Central memory CD4-positive, alpha-beta T cell (primary cell): ENCODE measurements at places on chromosomes 2 and 18.

DNA sequence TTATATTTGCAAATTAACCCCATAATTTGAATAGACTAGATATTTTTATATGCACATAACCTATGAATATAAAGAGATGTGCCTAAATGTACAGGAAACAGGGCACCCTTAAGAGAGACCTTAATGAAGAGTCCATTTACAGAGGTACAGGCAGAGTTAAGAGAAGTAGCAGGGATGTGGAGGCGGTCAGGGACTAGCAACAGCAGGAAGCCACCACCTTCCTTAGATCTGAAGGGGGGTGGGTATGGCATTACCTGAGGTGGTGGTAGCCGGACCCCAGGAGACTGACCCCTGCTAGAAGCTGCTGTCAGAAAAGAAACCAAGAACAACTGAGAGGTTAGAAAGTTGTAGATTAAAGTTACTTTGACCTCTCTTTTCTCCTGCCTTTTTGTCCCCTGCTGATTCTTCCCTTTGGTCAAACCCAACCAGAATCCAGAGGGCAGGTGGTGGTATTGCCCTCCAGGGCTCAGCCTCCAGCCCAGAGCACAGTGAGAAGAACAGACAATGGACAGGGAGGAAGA is 24.9 kb upstream of the ATG16L1 start:
- no peak for DNase-seq

DNA sequence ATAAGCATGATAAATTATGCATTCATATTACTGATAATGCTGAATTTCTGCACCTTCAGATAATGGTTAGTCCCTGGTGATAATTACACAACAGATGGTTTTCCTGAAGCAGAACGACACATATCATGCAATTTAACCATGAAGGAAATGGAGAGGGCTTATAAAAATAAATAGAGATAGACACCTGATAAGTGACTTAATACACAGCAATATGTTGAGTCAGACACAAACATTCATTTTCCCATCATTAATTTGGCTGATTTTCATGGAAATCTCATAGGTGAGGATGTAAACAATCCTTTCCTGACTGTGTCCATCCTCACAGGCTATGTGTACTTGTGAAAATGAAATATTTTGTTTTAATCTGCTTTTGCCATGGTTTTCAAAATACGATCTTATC is 36.9 kb upstream of the DSEL start:
- DNase-seq = no peak

- no peak for DNase-seq
These were observed 600.9 kb upstream of the FAM98A start for GRCh38 chr2:34199971-34200370.

GRCh38 chr2:204249437-204249836 is 295.8 kb upstream of the PARD3B start:
- DNase-seq = no peak

GRCh38 chr2:236273126-236273525 is 8.9 kb upstream of the ASB18 start:
- no peak for DNase-seq

GRCh38 chr18:78821396-78821795 is 158.2 kb upstream of the SALL3 start:
- DNase-seq = no peak

DNA sequence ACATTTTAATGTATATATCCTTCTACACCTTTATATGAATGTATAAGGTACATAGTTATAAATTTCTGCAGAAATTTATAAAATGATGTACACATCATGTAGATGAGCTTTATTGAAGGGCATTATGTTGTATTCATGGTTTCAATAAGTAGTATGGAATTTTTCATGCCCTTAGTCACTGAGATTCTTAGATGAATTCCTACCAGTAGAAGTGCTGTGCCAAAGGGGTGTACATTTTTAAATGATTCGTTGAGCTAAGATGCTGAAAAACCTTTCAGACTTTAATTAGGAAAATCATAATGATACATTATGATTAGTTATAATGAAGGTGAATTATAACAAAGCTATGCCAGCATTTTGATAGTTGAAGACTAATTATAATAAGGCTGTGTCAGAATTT is 115.2 kb downstream of the ZNF236 start:
- no peak for DNase-seq

- DNase-seq = no peak
These were observed 170.1 kb upstream of the THUMPD2 start for GRCh38 chr2:39949131-39949530.

DNA sequence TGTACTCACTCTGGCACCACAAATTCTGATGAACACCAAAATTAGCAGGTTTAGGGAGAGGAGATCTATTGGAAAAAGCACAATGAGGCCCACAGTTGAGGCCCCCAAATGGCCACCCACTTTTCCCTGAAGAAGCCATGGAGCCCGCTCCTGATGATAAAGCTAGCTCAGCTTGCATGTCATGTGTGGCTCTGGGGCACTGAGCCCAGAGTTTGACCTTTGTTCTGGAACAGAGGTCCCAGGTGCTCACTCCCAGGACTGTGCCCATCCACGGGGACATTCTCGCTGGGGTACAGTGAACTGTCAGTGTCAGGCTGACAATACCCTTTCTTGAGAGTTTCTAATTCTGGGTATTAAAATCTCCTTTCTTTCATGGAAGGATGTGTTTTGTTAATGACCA is 36.2 kb downstream of the XDH start:
- DNase-seq = no peak

GRCh38 chr2:1502891-1503304 is 89.6 kb downstream of the TPO start:
- no peak for DNase-seq

DNA sequence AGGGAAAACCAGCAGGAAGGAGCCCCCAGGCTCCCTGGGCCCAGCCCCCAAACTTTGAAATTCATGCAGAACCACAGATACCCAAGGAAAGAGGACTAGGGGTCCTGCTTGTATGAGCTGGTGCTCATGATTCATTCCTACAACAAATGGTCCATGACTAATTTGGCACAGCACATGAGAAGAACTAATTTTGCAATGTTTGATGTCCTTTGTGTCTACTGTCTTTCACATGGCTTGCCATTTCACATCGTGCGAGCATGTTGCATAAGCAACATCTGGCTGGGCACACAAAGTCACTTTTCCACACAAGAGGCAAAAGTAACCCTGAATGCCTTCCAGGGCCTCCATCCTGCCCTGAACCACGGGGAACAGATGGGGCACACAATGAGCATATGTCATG is 149.6 kb upstream of the APCDD1 start:
- DNase-seq = no peak

GRCh38 chr2:17790536-17790935 is 25.7 kb upstream of the MSGN1 start:
- DNase-seq = no peak

- no peak for DNase-seq
These were observed 86.3 kb upstream of the NPAS2 start for GRCh38 chr2:100733391-100734187.

- DNase-seq = no peak
These were observed 333.0 kb upstream of the SLC14A2 start for GRCh38 chr18:45282101-45282812.

DNA sequence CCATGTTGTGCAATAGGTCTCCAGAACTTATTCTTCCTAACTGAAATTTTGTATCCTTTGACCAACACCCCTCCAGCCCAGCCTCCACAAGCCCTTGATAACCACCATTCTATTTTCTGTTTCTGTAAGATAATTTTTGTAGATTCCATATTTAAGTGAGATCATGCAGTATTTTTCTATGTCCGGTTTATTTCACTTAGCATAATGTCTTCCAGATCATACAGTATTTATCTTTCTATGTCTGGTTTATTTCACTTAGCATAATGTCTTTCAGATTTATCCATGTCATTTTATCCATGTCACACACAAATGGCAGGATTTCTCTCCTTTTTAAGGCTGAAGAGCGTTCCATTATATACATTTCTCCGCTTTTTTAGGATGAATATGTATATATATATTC is 24.4 kb upstream of the ONECUT2 start:
- DNase-seq = no peak

DNA sequence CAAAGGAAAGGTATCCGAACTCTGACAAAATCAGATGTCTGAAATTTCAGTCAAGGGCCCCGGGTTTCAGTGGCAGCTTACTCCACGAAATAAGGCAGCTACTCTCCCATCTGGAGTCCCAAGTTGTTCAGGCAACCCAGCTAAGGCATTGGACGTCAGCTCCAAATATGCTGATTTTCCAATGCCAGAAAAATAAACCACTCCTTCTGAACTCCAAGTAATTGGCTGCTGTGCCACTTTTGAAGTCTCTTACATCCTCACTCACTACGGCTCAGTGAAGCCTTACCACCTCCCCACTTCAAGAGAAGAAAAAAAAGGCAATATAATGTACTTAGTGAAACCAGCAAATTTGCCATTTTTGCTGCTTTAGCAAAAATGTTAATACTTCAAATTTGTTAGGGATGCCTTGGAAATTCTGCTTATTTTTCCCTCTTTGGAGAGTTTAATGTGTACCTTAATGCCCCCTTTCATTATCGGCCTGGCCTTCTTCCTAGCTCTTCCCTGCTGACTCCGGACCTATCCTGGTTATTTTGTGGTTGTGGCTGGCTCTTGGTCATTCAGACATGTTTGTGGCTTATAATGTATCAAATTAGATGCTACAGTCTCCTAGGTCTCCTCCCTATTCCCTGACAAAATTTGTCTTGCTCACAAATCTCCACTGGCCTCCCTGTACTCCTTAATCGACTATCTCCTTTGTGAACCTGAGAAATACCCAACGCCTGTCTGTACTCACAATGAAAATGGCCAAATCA is 589.2 kb upstream of the ZEB2 start:
- DNase-seq = no peak

GRCh38 chr2:201250741-201251140 is 9.6 kb upstream of the CASP8 start:
- DNase-seq = no peak

GRCh38 chr2:24539258-24539657 is 48.2 kb downstream of the NCOA1 start:
- DNase-seq = no peak

GRCh38 chr18:76451396-76452331 is 43.4 kb downstream of the ZNF516 start:
- DNase-seq = no peak

GRCh38 chr18:75211002-75211621 is 515 bp downstream of the TSHZ1 start:
- DNase-seq = peak; percentile 36

DNA sequence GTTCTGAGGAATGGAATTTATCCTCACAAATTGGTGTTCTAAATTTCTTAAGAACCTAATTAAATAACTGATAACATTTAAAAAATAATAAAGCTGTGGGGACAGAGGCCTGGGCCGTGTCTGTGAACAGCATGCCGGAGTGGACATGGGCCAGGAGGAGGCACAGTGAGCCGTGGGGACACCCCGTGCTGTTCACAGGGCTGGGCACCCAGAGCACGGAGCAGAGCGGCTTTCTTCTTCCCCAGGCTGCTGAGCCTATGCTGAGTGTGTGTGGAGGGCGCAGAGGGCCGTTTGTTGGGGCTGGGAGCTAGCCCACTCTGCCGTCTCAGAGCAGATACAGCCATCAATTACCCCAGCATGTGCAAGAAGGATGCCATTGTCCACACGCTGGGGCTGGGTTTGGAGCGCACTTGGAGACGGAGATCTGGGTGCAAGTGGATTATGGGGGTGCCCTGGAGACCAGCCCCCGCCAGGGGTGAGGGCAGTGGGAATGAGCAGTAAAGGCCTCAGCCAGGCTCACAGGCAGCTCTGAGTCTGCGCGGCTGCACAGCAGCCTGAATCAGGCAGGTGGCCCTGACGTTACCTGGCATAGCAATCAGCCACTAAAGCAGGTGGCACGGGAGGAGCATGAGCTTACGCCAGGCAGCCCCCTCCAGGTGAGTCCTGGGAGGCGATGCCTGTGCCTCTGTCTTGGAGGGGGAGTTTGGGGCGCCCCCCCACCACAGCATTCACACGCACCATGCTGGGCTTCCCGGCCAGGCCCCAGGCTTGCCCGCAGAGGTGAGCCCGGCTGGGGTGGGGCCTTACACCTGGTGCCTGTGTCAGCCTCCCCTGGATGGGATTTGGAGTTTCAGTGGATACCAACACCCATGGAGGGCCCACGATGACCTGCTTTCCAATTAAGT is 52.1 kb upstream of the SLC66A3 start:
- no peak for DNase-seq

GRCh38 chr2:121197369-121198091 is 87.5 kb downstream of the TFCP2L1 start:
- no peak for DNase-seq

- no peak for DNase-seq
These were observed 172.6 kb upstream of the PIEZO2 start for GRCh38 chr18:11322006-11322405.

DNA sequence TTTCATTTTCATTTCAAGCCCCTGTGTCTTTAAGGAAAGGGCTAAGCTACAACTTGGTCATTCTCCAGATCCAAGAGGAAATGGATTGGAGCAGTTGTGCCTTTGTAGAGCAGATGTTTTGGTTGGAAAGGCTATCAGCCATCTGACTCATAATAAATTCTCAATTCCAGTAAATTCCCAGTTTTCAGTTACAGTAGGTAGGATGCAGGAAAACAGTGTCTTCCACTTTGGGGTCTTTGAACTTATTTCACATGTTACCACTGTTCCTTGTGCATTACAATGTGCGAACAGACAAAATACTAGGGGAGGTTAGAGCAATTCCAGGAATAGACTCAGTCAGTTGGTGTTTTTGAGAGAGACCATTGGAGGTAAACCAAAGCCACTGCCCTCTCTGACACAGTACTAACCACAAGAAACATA is 211.9 kb downstream of the BABAM2 start:
- DNase-seq = no peak

DNA sequence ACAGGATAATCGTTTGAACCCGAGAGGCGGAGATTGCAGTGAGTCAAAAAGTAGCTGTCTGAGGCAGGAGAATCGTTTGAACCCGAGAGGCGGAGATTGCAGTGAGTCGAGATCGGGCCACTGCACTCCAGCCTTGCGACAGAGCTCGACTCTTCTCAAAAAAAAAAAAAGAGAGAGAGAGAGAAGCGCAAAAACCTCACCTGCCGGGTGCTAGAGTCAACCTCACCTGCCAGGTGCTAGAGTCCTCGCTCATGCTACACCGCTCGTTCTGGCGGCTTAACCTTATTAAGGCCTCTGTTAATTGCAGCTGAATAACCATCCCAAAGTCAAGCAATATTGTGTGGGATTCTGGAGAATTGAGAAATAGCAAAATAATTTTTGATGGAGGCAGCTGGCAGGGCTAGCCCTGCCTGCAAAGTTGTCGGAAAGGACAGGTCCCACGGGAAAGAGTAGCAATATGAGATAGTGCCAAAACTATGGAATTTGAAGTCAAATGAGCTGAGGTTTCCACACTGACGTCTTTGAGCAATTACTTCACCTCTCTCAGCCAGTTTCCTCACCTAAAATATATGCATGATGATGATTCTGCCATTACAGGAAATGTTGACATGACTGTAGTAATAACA is 644 bp upstream of the DYM start:
- no peak for DNase-seq
